ENCODE measurements at places on chromosomes 2 and 18. TPM values are rescaled to one million over a fixed set of nuclear protein-coding genes. Genes with fewer than 3 reads are reported as not detected.

GRCh38 chr2:137829251-137829650, 135.0 kb upstream of the HNMT start:
- no peak for DNase-seq

DNA sequence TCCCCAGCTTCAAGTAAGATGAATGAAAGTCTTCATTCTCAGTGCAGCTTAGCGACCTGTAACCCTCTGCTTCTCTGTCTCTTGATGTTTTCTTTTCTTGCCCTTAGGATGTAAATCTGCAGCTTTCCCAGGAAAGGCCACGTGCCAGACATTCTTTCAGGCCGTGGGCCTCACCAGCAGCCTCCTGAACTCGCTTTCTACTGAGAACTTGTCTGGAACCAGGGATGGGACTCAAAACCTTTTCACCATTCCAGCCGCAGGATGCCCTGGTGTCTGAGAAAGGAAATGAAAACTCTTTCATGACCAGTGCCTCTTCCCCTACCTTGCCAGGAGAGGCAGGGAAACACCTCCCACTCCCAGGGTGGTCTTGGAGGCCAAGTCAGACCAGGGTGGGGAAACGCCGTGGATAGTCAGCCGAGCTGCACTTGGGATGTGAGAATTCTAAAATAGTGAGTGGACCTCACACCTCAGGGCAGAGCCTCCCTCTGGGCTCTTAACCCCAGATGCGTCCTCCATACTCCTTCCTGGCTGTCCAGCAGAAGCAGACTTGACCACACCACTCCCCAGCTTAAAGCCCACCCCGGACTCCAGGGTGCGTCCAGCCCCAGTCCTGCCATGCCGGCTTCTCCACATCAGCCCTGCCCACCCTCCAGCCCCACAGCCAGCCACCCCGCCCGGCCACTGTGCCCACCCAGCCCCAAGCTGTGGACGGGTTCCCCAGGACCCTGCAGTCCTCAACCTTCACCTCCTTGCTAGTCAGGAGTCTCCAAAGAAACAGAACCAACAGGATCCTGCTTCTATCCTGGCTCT, 115.5 kb downstream of the TWIST2 start:
- DNase-seq, result no peak

- no peak for DNase-seq
Measured at GRCh38 chr2:233037078-233037477, 4.6 kb downstream of the NEU2 start.

- DNase-seq, result no peak
Measured at GRCh38 chr2:122525336-122525735, 769.9 kb downstream of the TSN start.

DNA sequence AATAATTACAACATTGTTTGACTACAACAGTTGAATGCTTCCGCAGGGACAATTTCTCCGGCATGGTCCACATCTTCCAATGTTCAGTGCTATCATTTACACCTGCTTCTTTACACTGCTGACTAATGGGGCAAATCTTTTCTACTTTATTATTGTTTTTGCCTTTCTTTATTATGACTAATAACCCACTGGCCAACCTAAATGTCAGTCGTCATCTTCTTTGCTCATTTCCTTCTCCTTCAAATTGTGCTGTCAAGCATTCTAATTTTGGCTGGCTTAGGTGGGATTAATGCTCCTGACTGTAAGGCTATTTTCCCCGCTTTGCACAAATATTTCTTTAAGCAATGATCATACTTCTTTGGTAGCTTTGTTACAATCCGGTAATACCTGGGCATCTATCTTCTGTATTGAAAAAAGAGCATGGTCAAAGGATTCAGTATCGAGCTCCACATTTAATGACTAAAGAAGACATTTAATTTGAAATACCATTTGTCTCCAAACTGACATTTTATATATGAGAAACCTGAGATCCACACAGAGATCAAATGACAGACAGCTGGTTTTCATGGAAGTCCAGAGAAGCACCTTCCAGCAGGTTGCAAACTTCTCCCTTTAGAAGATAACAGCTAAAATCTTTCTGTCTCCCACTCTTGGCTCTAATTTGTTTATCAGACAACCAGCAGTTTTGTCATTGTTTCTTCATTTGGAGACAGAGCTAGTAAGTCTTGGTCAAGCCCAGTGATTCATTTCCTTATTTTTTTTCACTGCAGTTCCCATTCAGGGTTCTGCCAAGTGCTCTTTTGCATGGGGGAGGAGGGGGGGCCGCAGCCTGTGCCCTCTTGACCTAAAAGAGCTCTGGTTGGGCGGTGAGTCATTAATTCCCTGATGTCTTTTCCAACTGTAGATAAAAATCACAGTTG, 132.9 kb downstream of the SOCS6 start:
- peak; percentile 52 for DNase-seq

DNA sequence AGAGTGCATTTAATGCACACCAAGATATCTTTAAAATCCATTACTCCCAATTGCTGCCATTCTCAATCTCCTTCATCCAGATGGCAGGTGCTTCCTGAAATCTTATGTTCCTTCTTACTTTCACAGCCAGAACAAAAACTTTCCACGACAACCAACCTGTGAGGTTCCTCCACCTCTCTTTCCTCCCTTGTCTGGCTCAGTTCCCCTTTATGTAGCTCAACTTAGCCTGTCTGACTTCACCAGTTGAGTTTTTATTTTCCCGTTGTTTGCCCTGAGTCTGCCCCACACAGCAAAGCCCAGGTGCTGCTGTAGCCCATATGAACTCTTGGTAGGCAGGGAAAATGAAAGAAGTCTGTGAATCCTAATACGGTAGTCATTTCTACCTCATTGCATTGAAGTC, 112.5 kb downstream of the MREG start:
- DNase-seq, result no peak

- no peak for DNase-seq
Measured at GRCh38 chr2:203714112-203714511, 7.7 kb downstream of the CD28 start.

- no peak for DNase-seq
Measured at GRCh38 chr2:223846515-223846914, 9.1 kb upstream of the AP1S3 start.

GALNT3 gene
- total RNA-seq, result 3.5 TPM

ADGRF3 gene
- total RNA-seq, result 0.68 TPM

RNF144A gene
- 3.4 TPM for total RNA-seq

PPP1R1C gene
- not detected for total RNA-seq

SEPTIN10 gene
- 106 TPM for total RNA-seq

DNAH7 gene
- 0.68 TPM for total RNA-seq

CNNM3 gene
- total RNA-seq, result 11.5 TPM
